ENCODE measurements at places on chromosomes 2 and 18.
A peak's percentile ranks its signal among the peaks of the same experiment; 100 is the strongest.

DNA sequence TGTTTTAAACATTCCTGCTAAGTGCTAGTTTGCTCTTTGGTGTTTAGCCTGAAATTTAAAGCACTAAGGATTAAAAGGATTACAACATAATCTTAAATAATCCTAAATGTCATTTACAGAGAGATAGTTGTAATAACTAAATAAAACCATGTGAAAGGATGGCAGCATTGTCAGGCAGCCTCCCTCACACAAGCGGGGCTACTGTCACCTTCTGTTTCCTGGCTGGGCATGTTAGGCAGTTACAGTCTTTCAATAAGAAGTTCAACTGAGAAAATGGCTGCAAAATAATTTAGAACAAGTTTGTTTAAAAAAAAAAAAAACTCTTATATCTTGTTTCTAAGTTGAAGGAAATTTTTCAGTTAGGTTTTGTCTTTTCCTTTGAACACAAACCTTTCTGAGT lies 124.9 kb downstream of the ARHGAP15 start:
- no peak for DNase-seq

GRCh38 chr2:171972329-171972982 lies 27.3 kb upstream of the METAP1D start:
- DNase-seq = no peak

DNA sequence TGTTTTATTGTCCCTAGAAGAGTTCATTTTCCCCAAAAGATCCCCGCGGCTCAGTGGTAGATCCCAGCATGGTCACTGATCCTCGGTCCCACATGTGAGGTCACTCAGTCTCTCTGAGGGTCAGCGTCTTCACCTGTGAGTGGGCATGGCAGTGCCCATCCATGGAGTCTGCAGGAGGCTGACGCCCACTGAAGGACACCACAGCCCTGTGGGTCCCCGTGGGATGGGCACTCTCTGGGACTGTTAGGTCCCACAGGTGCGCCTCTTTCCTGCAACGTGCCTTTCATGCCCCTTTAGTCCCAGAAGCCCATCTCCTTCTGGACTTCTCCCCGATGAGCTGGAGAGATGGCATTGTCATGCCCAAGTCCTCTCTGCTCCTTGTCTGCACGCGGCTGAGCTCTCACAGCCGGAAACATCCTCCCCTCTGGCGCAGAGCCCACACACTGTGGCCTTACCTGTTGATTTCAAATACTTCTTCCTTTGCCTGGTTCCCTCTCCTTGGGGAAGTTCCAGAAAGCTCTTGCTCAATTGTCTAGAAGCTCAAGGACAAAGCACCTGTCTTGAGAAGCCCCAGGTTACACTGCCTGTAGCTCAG lies 75.9 kb downstream of the PTGR3 start:
- DNase-seq = no peak

GRCh38 chr2:169118060-169118459 lies 48.7 kb downstream of the DHRS9 start:
- no peak for DNase-seq

- no peak for DNase-seq
Measured at GRCh38 chr2:184304006-184304405, 294.3 kb upstream of the ZNF804A start.

DNA sequence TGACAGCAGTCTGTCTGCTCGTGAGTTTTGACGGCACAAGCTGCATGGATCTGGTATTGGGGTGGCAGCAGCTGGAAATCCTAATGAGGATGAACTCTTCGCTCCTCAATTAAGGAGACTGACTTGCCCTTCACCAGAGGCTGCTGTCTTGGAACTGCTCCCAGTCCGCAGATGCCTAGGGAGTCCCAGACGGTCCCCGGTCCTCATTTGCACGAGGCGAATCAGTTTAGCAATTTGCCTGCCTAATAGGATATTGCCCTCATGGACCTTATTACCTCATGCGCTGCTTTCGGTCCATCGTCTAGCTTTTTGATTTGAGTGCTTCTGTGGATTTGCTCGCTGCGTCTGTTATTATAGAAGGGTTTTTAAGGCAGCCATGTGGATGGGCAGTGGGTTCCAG lies 40.6 kb downstream of the ASAP2 start:
- no peak for DNase-seq

- peak; percentile 37 for DNase-seq
Measured at GRCh38 chr2:162261032-162261945, 18.0 kb upstream of the FAP start.

- no peak for DNase-seq
Measured at GRCh38 chr18:74029161-74029560, 118.5 kb downstream of the FBXO15 start.

DNA sequence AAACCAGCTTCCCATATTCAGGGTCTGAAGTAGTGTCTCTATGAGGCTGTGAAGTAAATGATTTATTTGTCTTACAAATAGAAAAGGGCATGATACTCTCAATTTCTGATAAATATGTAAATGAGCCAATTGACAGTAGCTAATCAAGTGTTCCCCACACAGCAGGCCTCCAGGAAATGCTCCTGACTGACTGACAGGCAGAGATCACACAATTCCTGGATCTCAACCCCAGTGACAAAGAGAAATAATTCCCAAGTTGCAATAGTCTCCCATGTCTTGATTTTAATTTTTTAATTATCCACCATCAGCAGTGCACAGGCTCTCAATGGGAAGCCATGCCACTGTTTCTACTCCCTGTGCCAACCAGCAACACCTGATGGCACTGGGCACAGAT lies 390.4 kb downstream of the SOX11 start:
- no peak for DNase-seq

GRCh38 chr2:57987835-57988573 lies 58.6 kb upstream of the VRK2 start:
- DNase-seq = no peak

- DNase-seq = no peak
Measured at GRCh38 chr2:105611811-105612424, 132.8 kb upstream of the NCK2 start.

DNA sequence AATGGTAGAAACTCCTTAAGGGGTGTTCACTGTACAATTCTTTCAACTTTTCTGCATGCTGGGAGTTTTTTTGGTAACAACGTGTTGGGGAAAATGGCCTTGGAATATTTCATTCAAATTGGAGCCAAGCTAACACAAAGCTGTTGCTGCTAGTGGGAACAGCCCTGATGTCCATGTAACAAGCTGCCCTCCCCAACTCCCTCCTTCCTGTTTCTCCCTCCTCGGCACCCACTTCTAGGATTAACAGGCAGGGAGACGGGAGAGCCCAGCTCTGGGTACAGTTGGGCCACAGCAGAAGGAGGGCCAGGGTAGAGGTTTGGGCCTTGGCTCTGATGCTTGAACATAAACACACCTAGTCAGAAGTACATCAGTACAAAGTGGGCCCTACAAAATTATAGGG lies 9.4 kb upstream of the MOCOS start:
- no peak for DNase-seq

- no peak for DNase-seq
Measured at GRCh38 chr2:50066873-50067272, 912.6 kb upstream of the FSHR start.

DNA sequence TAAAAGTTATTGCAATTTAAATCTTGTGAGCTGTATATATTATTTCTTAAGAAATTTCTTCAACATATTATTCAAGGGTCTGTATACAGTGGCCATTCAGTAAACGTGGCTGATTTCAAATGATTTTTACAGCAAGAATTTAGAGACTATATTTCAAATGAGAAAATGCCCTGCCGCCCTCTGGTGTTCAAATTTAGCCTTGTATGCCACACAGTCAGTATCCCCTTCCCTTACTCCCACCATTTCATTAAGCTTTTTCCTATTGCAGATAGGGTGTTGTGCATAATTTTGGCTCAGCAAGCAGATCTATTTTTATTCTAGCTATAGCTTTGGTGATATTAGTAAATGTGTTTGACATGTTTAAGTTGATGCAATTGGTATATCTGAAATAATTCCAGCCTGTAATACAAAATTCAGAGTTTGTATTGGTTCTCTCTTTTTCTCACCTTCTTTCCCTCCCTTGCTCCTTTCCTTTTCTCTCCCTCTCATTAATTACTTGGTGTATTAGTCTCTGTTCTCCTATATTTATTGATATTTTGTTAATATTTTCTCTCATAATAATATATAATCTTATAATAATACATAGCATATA lies 22.8 kb upstream of the SCN7A start:
- DNase-seq = no peak

DNA sequence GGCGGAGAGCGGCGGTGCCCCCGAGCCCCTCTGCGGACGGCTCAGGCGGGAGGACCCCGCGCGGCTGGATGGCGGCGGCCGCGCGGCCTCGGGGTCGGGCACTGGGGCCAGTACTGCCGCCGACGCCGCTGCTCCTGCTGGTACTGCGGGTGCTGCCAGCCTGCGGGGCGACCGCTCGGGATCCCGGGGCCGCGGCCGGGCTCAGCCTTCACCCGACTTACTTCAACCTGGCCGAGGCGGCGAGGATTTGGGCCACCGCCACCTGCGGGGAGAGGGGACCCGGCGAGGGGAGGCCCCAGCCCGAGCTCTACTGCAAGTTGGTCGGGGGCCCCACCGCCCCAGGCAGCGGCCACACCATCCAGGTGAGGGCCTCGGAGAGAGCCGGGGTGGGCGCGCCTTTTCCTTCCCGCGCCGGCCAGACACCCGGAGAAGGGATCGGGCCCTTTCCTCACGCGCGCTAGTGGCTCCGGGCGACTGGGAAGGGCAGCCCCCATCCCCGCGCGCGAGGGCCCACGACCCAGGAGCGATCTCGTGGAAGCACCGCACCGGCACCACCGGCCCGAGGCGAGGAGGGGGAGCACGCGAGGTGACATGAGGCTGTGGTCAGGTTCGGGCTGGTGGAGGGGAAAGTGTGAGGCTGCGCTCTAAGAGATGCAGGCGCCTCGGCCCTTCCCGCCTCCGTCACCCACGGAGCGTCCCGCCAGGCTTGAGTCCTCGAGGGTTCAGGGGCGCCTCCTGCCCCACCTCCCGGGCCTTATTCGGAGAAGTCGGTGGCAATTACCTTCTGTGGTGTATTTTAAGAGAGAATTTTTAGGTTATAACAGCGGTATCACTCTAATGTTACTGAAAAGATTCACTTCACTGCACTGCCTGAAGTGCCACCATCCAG lies 607 bp downstream of the LAMA3 start:
- peak; percentile 61 for DNase-seq

- no peak for DNase-seq
Measured at GRCh38 chr2:53751728-53752127, 15.9 kb upstream of the CHAC2 start.

DNA sequence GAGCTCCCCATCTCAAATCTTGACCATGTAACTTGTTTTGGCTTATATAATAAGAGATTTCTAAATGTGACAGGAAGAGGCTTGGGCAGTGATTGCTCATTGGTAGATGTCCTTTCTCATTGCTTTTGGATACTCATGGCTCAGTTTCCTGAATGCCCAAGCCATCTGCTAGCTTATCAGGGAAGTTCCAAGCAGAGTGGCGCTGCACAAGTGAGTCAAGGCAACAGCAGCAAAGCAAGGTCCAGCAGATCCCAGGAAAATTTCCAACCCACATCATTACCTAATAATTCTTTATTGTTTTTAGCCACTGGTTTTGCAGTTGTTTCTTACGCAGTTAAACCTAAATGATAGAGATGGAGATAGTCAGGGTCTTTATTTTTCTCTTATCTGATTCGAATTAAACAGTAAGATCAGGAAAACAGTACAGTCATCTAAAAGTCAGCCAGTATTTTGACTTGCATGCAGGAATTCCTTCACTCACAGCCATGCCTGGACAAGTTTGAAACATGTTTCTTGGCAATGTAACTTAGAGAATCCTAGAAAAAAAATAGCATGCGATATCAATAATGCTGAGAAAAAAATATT lies 349.7 kb upstream of the TMEFF2 start:
- DNase-seq = no peak

- DNase-seq = no peak
Measured at GRCh38 chr2:75705921-75706320, 4.8 kb downstream of the GCFC2 start.

DNA sequence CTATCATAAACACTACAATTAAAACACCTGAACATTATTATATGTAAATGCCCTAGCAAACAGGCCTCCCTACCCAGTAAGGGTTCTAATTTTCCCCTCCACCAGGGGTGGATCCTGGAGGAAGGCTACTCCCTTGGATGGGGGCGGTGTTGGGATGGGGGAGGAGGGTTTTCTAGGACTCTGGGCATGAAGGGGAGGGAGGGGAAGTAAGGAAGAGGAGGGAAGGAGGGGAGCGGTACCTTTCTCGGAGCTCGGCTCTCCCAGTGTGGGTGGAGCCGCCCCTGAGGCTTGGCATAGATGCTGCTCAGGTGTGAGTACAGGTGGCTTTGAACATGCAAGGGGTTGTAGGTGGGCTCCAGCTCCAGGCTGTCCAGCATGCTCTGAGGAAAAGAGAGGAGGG lies 5.4 kb downstream of the DOK1 start:
- no peak for DNase-seq

- no peak for DNase-seq
Measured at GRCh38 chr18:13452388-13452811, 233.8 kb downstream of the LDLRAD4 start.

DNA sequence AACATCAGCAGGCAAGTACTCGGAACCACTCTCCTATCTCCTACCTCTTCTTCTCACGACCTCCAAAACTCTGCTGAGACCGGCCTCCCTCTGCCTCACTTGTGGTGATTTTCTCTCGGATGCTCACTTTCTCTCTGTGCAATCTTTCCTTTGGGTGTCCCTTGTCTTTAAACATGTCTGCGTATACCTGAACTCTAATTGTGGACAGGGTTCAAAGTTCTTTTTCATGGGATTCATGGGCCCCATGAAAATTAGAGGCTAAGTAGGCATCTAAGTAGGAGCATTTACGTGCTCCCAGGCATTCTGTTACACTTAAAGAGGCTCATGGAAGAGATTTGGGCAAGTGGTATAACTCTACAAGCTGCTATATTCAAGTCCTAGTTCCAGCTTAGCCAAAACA lies 2.1 kb upstream of the PPP1CB start:
- no peak for DNase-seq

GRCh38 chr2:153575171-153575853 lies 96.8 kb upstream of the RPRM start:
- DNase-seq = no peak

GRCh38 chr2:188576006-188576405 lies 284.3 kb downstream of the GULP1 start:
- no peak for DNase-seq

GRCh38 chr2:234273887-234274584 lies 222.8 kb downstream of the ARL4C start:
- no peak for DNase-seq

GRCh38 chr2:229230911-229231310 lies 40.2 kb downstream of the PID1 start:
- DNase-seq = no peak

DNA sequence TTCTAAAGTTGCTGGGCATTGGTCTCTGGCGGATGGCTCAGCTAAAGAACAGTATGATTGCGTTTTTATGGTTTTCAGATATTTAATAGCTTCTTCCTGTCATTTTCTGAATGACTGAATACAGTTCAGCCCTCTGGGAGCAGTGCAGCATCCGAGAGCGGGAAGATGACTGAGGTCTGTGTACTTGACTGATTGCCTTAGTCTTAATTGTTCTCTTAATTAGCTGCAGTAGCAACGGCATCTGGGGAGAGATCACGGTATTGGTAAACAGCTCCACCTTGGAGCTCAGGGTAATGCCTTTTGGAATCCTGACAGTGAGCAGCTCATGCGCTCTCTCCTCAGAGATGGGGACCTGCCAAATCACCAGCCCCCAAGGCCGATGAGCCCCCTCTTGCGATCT lies 481.4 kb upstream of the SPRED2 start:
- no peak for DNase-seq

GRCh38 chr18:58653814-58654509 lies 17.3 kb upstream of the MALT1 start:
- DNase-seq = no peak

GRCh38 chr2:96253006-96253405 lies 12.8 kb downstream of the TMEM127 start:
- no peak for DNase-seq
